NCI-H2029 treated with DMSO at 0.1 percent for 48 hours (cell line): ENCODE measurements at places on chromosomes 5 and 9.

DNA sequence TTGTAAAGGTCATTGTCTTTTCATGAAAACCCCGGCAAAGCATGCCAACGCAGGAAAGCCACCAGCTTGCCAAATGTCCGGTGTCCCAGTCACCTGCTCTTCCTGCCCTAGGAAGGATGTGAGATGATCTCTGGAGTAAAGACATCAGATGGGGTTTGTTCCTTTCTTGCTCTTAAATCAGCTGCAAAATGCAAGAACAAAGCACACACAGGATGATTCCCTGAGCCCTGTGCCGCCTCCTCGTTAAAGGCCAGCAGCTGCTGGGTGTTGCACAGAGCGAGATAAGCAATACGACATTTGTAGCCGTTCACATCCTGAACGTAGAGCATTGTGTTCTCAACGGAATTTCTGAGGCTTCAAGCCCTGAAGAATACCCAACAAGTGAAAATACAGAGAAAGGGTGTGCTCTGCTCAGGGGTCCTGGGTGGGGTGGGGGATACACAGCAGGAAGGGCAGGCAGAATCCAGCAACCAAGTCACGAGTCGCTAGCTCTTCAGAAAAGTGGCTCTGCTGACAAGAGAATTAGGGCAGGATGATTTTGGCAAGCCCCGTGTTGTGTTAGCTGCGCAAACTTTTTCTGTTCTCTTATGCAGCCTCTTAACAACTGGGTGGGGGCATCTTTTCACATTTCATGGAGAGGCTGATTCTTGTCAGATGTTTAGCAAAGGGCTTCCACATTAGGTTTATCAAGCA lies 229.2 kb upstream of the MAP3K1 start:
- DNase-seq = no peak

GRCh38 chr5:108935611-108936010 lies 187.9 kb downstream of the FER start:
- DNase-seq = no peak

DNA sequence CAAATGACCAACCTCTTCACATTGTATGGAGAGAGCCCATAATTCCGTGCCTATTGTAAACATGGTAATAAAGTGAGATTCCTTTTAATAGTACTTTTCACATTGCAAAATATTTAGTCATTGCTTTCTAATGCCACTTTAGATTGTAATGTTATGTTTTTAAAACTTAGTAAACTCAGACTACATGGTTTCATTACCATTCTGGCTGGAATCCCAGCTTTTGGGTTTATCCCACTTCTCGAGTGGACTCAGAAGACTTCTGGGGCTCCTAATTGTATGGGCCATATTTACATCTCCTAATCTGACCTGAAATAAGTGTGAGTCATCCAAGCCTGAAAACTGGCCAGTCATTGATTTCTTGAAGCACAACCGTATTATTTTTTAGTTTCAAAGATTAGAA lies 217.6 kb downstream of the CAAP1 start:
- DNase-seq = no peak

- DNase-seq = no peak
These were observed 5.4 kb downstream of the KCNV2 start for GRCh38 chr9:2722715-2723114.

DNA sequence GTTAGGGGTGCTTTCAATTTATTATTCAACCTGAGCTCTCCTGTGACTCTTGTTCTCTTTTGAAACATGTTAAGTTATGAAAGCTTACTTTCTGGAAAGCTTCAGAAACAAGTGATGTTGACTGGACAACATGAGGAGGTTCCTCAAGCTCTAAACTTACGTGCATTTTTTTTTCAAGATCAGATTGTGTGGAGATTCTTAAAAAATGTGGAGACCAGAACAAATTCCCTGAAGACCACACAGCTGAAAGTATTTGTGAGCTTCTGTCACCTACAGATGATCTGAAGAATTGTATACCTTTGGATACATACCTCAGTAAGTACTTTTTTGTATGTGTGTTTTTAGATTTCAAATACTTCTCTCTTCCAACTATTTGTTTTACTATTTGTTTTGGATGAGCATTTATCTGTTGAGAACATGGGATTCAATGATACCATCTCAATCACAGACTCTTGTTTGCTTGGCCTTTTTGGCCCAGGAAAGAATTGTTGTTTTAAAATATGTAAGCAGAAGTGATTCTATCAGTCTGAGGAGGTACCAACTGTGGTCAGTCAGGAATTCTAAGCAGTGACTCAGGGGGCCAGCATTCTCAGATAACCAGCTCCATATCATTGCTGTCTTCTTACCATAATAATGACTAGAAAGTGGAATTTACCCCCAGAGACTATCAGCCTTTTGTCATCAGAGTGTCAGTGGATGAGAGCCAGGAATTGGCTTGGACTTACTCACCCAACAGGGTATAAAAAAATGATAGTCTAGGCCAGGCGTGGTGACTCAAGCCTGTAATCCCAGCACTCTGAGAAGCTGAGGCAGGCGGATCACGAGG lies 34.4 kb upstream of the GLIPR2 start:
- DNase-seq = no peak

DNA sequence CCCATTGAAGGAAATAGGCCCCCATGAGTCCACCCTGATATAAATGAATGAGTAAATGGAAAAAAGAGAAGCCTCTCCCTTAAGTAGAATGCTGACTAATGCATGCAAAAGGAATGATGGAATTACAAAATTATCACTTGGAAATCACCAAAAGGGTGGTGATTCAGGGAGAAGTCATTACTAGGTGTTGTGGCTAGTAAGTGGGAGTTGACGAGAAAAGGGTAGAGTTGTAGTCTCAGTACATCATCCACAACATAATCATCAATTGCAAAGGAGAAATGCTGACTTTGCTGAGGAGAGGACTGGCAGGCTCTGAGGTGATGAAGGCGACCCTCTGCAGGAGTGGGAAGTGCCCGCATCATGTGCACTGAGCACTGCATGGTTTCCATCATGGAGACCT lies 201.5 kb upstream of the S1PR3 start:
- DNase-seq = no peak

DNA sequence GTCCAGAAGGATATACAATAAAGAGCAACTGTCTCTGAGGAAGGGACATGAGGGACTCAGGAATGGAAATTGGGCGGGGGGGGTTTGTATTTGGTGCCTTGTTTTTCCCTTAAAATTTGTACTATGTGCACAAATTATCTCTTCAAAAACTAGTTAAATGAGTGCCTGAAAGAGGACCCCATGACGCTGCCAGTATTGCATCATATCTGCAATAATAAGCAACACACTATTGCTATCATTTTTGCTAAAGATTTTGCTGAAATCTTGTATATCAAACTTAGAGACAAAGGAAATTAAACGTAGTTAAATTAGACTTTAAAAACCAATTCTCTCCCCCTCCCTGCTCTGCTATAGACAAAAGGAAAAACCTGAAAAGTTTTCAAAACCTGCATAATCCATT lies 89.7 kb upstream of the SLC30A5 start:
- DNase-seq = no peak

- DNase-seq = no peak
These were observed 420.6 kb downstream of the CTNND2 start for GRCh38 chr5:11483630-11484029.

- DNase-seq = no peak
These were observed 144.6 kb downstream of the CMYA5 start for GRCh38 chr5:79834098-79834753.

DNA sequence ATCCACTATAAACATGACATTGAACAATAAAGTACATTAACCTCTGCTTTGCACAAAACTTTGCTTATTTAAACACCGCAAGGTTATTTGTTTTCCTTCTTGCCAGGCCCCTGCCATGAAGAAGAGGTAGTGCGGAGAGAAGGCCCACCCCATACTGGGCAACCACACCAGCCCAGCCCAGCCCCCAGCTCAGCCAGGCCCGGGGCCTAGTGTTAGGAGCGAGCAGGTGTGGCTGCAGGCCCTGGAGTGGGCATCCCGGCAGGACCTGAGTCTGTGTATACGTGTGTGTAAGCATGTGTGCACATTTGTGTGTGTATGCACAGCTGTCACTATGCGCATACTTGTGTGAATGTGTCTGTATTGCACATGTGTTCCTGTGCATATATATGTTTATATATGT lies 90.4 kb upstream of the MVB12B start:
- no peak for DNase-seq

- no peak for DNase-seq
These were observed 26.6 kb downstream of the HABP4 start for GRCh38 chr9:96476591-96476990.

DNA sequence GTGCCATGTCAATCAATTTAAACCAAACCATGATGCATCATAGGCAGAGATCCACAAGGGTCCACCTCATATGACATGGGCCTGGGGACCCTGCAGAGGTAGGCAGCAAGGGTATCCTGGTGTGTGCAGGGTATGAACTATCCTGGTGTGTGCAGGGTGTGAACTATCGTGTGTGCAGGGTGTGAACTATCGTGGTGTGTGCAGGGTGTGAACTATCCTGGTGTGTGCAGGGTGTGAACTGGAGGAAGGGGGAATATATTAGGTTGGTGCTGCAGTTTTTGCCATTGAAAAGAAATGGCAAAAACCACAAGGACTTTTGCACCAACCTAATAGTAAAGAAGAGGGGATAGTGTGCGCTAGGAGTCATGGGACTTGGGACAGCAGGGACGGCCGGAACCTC lies 50.0 kb downstream of the MFAP3 start:
- no peak for DNase-seq

- no peak for DNase-seq
These were observed 126.4 kb downstream of the PARP8 start for GRCh38 chr5:50792843-50793242.

DNA sequence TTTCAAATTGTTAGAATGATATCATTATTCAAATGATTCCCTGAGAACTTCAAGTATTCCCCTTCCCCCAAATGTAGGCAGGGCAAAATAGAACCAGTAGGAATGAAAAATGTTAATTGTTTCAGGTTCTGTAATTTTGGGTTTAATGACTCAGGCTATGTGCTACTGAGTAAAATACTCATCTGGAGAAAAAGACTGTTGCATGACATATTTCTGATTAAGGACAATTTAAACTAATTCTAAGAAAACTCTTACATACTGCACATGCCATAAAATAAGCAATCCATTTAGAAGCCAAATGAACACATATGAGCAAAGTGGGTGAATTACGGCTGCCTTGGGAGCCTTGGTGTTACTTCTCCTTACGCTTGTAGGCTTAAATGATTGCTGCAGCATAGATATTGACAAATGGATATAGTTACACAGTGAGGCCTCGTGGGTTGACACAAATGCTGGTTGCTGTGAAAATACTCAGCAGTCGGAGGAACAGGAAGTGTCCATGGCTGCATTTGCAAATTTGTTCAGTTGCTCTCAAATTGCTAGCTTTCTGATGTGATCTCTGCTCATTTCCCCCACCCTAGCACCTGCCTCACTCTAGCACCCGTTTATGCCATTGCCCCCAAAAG lies 174.9 kb upstream of the DMAC1 start:
- DNase-seq = no peak

- no peak for DNase-seq
These were observed 272.2 kb downstream of the BNC2 start for GRCh38 chr9:16598316-16598715.

- no peak for DNase-seq
These were observed 1.1 kb upstream of the KIAA1958 start for GRCh38 chr9:112485574-112485973.

- DNase-seq = no peak
These were observed 97.3 kb upstream of the FBN2 start for GRCh38 chr5:128635379-128635778.

GRCh38 chr9:124261736-124262648 lies 4.2 kb downstream of the NEK6 start:
- no peak for DNase-seq

GRCh38 chr9:82581516-82581915 lies 481.4 kb downstream of the RASEF start:
- DNase-seq = no peak

DNA sequence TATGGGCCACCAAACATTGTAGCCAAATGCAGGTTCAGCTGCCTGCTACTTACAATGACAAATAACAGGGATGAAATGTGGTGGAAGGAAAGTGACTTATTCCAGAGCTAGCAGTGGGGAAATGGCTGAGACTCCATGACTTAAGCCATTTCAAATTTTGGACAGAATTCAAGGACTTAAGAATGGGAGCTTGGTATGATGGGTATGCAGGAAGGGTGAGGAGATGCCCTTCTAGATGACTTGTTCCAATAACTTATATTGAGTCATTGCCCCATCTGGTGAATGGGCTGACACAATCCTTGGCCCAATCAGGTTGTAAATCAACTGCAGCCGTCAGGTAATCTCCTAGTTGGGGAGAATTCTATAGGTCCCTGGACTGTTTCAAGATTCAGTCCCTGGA lies 230.7 kb upstream of the SGCD start:
- DNase-seq = no peak

GRCh38 chr9:91978740-91979414 lies 28.8 kb upstream of the ROR2 start:
- DNase-seq = no peak

GRCh38 chr5:168299372-168299771 lies 7.9 kb downstream of the WWC1 start:
- no peak for DNase-seq

- DNase-seq = no peak
These were observed 33.4 kb upstream of the ARRDC3 start for GRCh38 chr5:91416491-91416890.

- DNase-seq = no peak
These were observed 135.8 kb upstream of the GRHPR start for GRCh38 chr9:37286530-37287175.

- DNase-seq = no peak
These were observed 98.2 kb downstream of the MARCHF3 start for GRCh38 chr5:126931963-126932660.

DNA sequence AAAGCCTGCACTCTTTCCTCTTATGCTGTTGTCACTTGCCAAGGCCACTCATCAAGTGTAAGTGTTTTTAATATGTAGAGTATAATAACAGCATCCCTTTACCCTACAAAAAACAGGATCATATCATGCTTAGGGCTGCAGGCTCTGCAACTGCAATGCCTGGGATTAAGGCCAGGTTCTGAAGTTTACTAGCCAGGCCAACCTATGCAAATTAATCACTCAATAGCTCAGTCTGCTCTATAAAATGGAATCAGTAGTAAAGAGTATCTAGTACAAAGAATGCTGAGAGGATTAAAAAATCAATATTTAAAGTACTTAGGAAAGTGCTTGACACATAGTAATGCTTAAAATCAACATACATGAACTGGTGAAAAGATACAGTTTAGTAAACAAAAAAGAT lies 253.3 kb downstream of the EDIL3 start:
- no peak for DNase-seq

- no peak for DNase-seq
These were observed 85.7 kb downstream of the IZUMO3 start for GRCh38 chr9:24459953-24460352.

DNA sequence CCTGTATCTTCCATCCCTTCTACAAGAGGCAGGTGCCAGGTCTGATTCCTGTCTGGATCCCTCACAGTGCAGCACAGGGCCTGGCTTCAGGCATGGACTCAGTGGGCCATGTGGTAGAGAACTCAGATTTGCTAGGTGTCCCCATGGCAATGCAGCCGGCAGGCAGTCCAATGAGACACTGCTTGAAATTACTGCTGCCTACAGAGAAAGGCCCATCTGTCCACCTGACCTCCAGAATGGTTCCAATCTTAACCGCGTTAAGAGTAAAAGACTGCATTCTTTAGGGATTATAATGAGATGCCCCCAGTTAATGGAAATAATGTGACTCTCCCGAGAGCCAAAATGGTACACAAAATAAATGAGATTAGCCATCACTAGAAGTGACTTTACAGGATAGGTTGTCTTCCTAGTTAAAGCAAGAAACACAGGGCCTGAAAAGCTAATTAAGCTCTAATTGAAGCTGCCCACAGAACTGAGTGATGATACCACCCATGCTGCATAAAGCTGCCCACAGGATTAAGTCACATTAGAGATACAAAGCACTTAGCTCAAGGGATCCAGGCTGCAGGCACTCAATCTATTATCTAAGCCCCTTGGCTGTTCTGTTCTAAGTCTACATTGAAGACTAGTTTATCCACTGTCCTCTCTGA lies 11.4 kb downstream of the FAM193B start:
- DNase-seq = no peak
